ENCODE measurements at places on chromosomes 7 and 10.

DNA sequence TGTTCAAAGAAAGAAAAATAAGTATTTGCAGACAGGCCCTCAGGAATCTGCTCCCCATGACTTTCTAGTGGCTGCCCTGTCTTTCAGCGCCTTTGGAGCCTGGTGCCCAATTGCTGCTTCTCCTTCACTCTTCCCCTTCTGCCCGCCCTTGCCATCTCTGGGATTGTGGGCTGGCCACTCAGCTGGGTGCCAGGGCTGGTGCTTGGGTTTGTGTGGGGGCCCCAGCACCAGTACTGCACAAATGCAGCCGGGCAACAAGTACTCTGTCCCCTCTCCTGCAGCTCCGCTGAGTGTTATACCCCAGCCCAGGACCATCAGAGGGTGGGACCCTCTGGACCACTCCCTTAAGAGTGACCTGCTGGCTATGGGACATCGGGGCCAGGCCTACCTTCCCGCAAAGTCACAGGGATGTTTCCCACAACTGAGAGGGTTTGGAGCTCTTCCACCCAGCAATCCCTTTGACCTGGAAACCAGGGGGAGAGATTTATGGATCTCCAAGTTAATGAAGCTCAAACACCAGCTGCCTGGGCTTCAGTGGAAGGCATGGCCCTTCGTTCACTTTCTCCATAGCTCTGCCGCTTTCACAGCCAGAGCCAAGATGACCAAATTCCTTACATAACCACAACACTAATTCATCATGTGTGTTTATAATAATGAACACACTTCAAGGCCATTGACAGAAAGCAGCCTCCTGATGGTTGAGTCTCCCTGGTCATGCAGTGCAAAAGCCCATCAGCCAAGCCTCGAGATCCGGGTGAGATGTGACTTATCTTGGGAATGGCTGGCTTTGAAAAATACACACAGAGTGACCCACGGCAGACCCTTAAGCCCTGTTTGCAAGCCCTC, 313.9 kb upstream of the ZNF32 start:
- no peak for DNase-seq

GRCh38 chr10:3472287-3473051, 299.9 kb upstream of the PITRM1 start:
- no peak for DNase-seq

DNA sequence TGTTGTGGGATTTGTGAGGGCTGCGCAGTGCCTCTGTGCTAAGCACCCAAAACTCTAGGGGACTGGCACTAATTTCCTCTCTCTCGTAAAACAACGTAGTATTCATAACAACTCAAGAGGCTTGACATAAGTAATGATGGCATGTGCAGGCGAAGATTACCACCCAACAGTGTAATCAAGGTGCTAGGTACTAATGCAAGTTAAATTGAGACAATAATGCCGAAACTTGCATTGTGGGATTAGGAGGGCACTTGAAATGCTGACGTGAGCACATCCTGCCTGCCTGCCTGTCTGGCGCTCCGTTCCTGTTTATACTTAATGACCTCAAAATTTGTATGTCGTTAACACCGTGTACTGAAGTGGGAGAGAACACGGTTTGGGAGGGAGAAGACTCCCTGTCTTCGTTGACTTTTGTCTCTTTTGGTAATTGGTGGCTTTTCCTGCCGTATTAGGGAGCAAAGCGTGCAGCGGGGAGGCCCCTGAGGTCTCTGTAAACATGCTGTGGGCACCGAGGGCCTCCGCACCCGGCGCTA, 139.0 kb downstream of the MGMT start:
- no peak for DNase-seq

- no peak for DNase-seq
Observed at GRCh38 chr7:137578541-137578940, 235.0 kb upstream of the PTN start.

GRCh38 chr7:133053321-133053891, 28.5 kb downstream of the CHCHD3 start:
- no peak for DNase-seq

GRCh38 chr10:44911081-44911540, at the start of gene TMEM72:
Gene TMEM72 (plus strand): TSS chr10:44911337. CDS start chr10:44911513, 176 bp downstream.
- no peak for DNase-seq

Data from tibial nerve (tissue), 4 donors.